ENCODE measurements at places on chromosomes 16 and 17. TPM values are rescaled to one million over a fixed set of nuclear protein-coding genes. Genes with fewer than 3 reads are reported as not detected.

Gene ATPAF2
- 27.3 TPM for total RNA-seq

Gene TM4SF5
- total RNA-seq: not detected

Gene ENPP7
- not detected for total RNA-seq

Gene MYH1
- not detected for total RNA-seq

Gene SHBG
- not detected for total RNA-seq

Gene CSH1
- not detected for total RNA-seq

Gene RUNDC1
- 16.7 TPM for total RNA-seq

Gene ZNF629
- total RNA-seq: 7.0 TPM

Gene MYH13
- total RNA-seq: not detected

Gene CDH13
- not detected for total RNA-seq

Gene ZSCAN10
- total RNA-seq: 0.11 TPM

Gene CTRB1
- 3.4 TPM for total RNA-seq

Gene CETP
- total RNA-seq: not detected

Gene EVPLL
- total RNA-seq: 0.14 TPM

GRCh38 chr16:57029161-57030160 lies 40.1 kb downstream of the NLRC5 start:
- DNase-seq: no peak

DNA sequence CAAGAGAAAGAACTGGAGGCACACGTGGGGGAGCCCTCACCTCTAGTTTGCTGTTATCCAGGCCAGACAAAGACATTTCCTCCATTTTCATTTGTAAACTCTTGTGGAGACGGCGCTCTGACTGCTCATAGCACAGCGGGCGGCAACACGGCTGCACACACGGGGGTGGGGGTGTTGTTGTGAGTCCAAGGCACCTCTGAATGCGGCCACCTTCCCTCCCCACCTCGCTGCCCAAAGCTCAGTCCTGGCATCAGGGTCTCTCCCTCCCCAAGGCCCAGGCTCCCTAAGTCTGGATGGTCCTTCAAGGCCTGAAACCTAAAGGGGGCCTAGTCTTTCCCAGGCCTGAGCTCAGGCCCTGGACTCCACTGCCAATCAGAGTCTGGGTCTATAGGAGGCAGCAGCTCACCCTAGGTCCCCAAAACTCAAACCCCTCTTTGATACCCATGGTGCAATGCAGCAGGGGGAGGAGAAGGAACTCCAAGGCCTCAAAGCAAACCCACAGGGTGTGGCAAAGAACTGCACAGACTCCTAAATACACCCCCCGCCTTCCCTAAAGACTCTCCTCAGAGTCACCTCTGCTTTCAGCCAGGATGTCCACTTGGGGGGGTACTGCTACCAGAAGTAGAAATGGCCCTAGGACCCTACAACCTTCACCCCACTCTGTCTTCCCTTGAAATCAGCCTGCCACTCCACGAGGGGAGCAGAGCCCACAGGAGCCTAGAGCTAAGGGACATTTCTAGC lies 1.5 kb downstream of the ATXN7L3 start:
- DNase-seq: no peak

- DNase-seq: no peak
These were observed 8.3 kb upstream of the EDC4 start for GRCh38 chr16:67864594-67864993.

- no peak for DNase-seq
These were observed 269.6 kb downstream of the SNX29 start for GRCh38 chr16:12245921-12246720.

DNA sequence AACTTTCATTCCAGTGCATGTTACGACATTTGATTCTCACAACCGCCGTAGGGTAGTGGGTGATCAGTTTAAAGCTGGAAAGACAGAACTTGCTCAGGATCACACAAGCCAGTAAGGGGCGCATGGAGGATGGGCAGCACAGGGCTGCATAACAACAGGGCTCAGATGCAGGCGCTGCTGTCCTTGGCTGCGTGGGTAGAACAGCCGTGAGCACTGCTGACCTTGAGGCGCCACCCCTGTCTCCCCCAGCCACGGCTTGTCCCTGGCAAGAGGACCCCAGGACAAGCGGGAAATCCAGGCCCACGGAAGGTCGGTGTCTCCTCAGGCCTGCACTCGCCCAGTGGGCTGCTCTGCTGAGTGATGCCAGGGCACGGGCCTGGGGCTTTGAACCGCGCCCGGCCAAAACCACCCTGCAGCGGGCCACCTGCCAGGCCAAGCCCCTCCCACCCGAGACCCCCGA lies 84.7 kb downstream of the LMF1 start:
- no peak for DNase-seq

DNA sequence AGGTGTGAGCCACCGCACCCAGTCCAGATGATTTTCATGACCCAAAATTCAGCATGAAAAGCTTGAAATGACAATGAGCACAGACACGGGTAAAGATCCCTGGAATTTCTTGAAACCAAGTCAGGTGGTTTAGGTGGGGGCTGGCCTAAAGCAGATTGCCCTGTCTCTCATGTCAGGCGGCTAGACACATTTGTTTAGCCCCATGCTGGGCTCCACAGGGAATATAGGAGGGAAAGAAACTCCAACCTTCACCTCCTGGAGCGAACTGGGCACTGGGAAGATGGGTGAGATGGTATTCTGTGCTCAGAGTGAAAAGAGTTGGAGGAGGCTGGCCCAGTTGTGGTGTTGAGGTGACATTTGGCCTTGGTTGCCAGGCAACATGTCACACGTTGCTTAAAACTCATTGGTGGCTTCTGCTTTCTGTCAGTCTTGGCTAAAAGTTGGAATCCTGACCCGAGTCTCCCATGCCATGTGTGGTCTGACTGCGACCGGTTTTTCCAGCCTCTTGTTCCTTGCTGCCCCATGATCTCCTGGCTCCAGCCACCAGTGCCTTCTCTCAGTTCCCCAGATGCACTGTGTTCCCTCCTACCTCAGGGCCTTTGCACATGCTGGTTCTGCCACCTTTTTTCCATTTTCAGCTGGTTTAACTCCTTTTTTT lies 113.7 kb downstream of the ABCC6 start:
- no peak for DNase-seq

- no peak for DNase-seq
These were observed 16.2 kb upstream of the BCAS3 start for GRCh38 chr17:60661489-60661888.

DNA sequence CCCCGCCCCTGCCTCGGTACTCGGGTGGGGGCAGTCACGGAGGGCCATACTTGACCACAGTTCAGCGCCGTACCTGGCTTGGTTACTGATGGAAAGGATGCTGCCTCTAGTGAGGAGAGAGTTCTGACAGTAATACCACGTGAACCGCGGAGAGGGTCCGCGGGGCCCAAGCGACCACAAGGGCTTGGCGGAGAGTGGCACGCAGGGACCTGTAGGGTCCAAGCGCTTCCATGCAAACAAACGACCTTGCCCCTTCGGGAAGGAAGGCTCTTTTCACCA lies 9.2 kb downstream of the KDM6B start:
- no peak for DNase-seq

- no peak for DNase-seq
These were observed 2230.4 kb downstream of the TP53TG3F start for GRCh38 chr16:35689764-35690163.

- no peak for DNase-seq
These were observed 80.8 kb upstream of the DYNLRB2 start for GRCh38 chr16:80459966-80460365.

- no peak for DNase-seq
These were observed 947 bp downstream of the SLC7A6OS start for GRCh38 chr16:68309799-68310198.

- no peak for DNase-seq
These were observed 39.4 kb downstream of the HS3ST3A1 start for GRCh38 chr17:13562271-13562800.

GRCh38 chr17:5225668-5226457 lies 8.8 kb downstream of the SCIMP start:
- no peak for DNase-seq

DNA sequence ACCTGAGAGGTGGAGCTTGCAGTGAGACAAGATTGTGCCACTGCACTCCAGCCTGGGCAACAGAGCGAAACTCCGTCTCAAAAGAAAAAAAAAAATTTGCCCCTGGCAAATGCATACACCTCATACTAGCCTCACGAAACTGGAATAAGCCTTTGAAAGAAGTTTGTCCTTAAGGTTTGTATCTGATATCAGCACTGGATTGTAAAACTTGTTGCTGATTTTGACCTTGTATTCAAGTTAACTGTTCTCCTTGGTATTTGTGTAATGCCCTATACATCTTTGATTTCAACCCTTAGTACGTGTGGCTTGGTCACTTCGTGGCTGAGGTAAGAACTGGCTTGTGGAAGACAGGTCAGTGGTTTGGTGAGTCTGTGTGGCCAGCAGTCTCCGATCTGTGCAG lies 6.2 kb upstream of the FLCN start:
- no peak for DNase-seq

DNA sequence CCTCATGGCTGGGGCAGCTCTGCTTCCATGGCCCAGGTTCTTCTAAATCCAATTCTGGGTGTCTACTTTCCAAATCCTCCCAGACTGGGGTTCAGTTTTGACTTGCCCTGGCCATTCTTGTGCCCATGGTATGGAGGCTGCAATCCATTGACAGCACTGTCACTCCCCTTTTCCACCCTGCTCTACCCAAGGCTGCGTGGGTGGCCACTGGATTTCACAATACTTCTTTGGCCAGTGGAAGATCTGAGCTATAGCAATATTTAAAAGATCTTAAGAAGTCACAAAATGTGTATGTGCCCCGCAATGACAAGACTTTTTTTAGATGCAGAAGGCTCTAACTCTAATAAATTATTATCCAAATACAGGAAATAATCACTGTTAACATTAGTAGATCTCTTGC lies 329.4 kb upstream of the CCL2 start:
- DNase-seq: no peak

GRCh38 chr16:81480606-81481206 lies 36.1 kb downstream of the CMIP start:
- DNase-seq: no peak

DNA sequence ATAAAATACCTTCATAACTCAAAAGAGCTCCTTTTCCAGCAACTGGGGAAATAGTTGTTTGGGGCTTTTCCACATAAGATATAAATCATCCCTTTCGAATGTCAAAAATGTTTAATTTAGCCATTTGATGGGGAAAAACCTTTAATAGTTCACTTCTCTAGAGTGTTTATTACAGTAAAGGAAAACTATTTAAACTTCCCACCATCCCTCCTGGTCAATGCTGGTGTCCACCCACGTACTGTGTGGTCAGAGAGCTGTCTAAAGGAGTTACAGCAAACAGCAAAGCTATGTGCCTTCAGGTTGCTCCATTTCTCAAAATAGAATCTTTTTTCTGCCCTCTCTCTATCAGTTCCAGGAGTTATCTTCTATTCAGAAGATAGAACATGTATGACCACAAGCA lies 33.5 kb downstream of the KANSL1 start:
- DNase-seq: no peak

GRCh38 chr17:82837586-82838320 lies 2.1 kb downstream of the ZNF750 start:
- no peak for DNase-seq

- no peak for DNase-seq
These were observed 4.3 kb downstream of the RCVRN start for GRCh38 chr17:9900784-9901183.

GRCh38 chr17:4482338-4483011 lies 16.2 kb upstream of the SPNS2 start:
- no peak for DNase-seq

GRCh38 chr16:11047057-11047456 lies 102.7 kb downstream of the CLEC16A start:
- no peak for DNase-seq

- DNase-seq: no peak
These were observed 13.3 kb downstream of the USP22 start for GRCh38 chr17:21029515-21029914.

DNA sequence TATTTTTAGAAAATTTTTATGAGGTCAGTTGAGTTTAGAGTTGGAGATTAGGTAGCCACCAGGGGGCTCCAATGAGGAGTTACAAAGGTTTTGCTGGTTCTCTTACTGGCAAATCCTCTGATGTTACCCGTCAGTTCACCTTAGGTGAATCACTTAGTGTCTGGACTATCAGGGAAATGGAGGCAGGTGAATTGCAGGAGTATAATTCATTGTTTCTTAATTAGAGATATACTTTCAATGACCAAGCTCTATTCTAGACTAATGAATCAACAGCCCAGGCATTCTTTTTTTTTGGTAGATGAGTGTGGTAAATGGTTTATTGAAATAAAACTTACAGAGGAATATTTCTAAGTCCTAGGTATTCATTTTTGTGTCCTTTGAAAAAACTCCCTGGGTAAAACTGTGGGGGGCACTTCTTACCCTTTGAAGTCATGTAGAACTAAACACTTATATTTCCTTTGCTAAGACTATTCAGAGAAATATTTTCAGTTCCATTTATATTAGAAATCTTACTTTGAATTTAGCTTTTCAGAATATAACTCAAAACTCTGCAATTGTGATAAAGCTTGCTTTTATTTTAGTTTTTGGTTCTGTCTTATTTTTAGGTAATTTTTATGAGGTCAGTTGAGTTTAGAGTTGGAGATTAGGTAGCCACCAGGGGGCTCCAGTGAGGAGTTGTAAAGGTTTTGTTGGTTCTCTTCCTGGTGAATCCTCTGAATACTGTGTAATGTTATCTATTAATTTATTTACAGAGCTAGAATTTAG lies 17.7 kb downstream of the PSMD11 start:
- DNase-seq: peak; percentile 60

- DNase-seq: no peak
These were observed 26.4 kb upstream of the NXPH3 start for GRCh38 chr17:49549311-49549605.

DNA sequence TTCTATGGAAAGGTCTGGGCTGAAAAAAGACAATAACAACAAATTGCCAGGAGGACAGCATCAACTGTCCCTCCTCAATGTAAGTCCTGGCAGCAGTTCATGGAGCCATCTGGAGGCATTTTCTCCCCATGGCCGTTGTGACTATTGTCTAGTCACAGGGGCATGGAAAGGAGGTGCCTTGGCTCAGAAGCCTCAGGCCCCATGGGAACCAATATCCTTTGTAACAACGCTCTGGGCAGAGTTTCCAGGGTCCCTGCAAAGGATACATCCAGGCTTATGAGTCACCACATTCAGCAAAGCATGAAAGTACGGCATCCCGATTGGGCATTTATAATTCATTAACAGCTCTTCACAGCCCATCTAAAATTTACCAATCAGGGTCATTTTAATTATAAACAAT lies 85.2 kb downstream of the GLG1 start:
- no peak for DNase-seq

- no peak for DNase-seq
These were observed 207.7 kb downstream of the LAT start for GRCh38 chr16:29192329-29193247.
